ENCODE measurements at places on chromosomes 7 and 10. TPM values are rescaled to one million over a fixed set of nuclear protein-coding genes. Genes with fewer than 3 reads are reported as not detected.

NME8 gene
- total RNA-seq: not detected

CHST15 gene
- 21.2 TPM for total RNA-seq

ATAD1 gene
- 13.8 TPM for total RNA-seq

DNA sequence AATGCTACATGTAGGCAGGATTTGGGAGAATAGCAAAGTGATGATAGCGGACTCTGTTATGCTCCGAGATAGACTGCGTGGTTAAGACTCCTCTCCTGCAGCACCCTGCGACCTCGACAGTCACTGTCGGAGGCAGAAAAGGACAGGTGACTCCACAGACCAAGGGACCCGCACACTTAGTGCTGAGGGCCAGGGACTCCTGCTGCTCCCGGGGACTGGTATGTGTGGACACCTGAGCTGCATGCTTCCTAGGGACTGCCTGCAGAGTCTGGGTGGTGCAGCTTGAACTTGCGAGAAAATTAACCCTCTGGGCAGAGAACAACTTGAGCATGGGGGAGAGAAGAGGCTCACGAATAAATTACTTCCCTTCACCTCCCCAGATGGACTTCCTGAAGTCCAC lies 407.1 kb upstream of the PFKP start:
- no peaks in the 10 kb centered on the region for H3K36me3 ChIP-seq
- H3K4me3 ChIP-seq: no peak overlapping the region
- no peaks in the 10 kb centered on the region for H3K27me3 ChIP-seq
- H3K4me1 ChIP-seq: no peaks in the 10 kb centered on the region
- DNase-seq: no peak
- H3K27ac ChIP-seq: no peak overlapping the region

GRCh38 chr10:11849911-11850310 lies 26.8 kb downstream of the PROSER2 start:
- no peak overlapping the region for H3K27ac ChIP-seq
- H3K27me3 ChIP-seq: no peaks in the 10 kb centered on the region
- H3K36me3 ChIP-seq: no peaks in the 10 kb centered on the region
- H3K4me3 ChIP-seq: no peak overlapping the region
- no peaks in the 10 kb centered on the region for H3K4me1 ChIP-seq

GRCh38 chr7:107854454-107854853 lies 36.5 kb upstream of the DLD start:
- no peak overlapping the region for H3K27ac ChIP-seq
- H3K4me1 ChIP-seq: no peaks in the 10 kb centered on the region
- H3K4me3 ChIP-seq: no peak overlapping the region
- no peak for DNase-seq

DNA sequence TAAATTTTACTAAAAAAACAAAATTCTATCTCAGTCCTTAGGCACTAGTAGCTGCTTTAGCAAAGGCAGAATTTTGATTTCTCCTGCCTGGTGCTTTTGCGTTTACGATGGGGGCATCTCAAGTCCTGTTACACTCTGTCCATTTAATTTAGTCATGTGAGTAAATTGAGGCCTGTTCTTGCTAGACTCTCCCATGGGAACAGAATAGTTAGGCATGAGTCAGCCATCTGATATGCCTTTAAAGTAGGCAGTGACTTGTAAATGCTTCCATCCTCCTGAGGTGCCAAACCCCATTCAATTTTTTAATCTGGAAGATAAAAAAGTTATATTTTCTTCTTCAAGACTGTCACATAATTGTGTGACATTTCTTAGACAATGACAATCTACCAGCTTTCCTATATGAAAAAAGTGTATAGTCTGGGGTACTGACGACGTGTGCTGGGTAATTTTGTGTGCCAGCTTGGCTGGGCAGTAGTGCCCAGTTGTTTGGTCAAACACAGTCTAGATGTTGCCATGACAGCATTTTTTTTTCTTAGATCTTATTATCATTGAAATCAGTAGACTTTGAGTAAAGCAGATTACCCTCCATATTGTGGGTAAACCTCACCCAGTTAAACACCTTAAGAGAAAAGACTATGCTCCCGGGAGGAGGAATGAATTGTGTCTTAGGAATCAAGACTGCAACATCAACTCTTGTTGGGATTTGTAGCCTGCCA lies 603.4 kb downstream of the SORCS1 start:
- H3K27ac ChIP-seq: no peak overlapping the region
- DNase-seq: no peak
- no peaks in the 10 kb centered on the region for H3K4me1 ChIP-seq
- H3K36me3 ChIP-seq: no peaks in the 10 kb centered on the region
- H3K27me3 ChIP-seq: no peaks in the 10 kb centered on the region

DNA sequence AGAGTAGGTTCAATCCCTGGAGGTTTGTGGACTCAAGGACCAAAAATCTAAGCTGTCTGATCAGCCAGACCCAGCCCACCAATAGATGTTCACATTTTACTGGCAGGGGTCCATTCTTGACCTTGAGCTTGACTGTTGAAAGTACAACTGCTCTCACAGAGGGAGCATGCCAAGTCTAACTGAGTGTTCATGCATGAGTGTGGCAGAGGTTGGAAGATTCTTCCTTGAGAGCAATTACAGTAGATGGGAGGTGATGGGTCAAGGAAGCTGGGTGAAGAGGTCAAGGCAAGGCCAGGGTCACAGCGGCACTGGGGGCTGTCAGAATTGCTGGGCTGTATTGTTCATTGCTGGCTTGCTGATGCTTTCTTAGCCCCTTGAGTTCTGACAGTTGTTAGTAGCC lies 202.8 kb upstream of the SVIL start:
- no peak for DNase-seq
- H3K27ac ChIP-seq: peak overlapping the region; percentile 73
- H3K4me3 ChIP-seq: no peak overlapping the region

DNA sequence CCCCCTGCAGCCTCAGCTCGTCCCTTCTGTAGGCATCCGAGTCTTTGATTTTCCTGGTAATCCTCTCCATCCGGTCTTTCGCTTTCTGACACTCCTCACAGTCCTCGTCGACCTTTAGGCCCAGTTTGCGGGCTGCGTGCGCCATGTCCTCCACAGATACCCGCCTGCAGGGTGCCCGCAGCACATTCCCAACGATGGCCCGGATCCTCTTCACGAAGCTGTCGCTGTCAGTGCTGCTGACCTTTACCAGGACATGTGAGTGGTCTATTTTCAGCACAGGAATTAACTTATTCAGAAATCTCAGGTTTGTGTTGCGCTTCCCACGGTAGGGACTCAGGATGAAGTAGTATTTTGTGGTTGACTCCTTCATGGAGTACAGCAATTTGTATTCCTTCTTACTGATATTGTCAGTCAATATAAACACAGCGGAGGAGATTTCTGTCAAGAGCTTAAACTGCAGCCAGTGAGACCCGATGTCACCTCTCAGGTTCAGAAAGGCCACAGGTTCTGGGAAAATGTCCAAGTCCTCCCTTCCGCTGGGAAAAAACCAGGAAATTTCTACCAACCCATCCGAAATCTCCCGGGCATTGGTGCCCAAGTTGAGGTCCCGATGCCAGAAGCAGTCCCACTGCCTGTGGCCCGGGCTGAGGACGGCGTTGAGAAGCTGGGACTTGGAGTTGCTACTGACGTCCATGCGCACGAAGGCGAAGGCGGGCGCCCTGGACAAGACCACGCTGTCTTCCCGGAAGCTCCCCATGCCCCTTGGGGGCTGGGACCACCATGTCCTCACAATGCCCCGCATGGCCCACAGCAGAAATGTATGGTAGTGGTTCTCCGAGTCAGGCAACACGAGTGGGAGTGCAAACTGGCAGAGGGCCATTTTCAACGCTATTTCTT lies 8.9 kb upstream of the MRPS24 start:
- H3K4me1 ChIP-seq: no peaks in the 10 kb centered on the region
- no peaks in the 10 kb centered on the region for H3K27me3 ChIP-seq
- H3K4me3 ChIP-seq: no peak overlapping the region
- DNase-seq: no peak

- no peaks in the 10 kb centered on the region for H3K4me1 ChIP-seq
- no peaks in the 10 kb centered on the region for H3K27me3 ChIP-seq
- no peak for DNase-seq
These were observed 573.7 kb downstream of the PARD3 start for GRCh38 chr10:34241226-34242000.

Measured in uterus (tissue), 4 donors.